ENCODE measurements at places on chromosomes 12 and 14.

GRCh38 chr14:64463195-64463594 lies 2.1 kb upstream of the AKAP5 start:
- DNase-seq, result no peak

- DNase-seq, result no peak
Measured at GRCh38 chr14:57869617-57870016, 3.7 kb upstream of the SLC35F4 start.

DNA sequence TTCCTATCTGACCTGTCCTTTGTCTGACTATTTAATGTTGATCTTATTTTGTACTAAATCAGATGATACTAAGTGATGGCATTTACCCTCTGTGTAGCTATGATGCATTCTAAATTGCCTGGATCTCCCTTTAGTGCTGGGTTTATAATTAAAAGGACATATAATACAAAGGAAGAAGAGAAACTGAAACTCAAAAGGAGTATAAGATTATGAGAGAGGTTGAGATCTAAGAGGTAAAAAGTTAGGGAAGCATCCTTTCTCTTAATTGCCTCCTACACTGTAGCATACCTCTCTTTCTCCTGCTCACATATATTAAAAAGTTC lies 86.9 kb upstream of the MON2 start:
- DNase-seq, result no peak

- no peak for DNase-seq
Measured at GRCh38 chr12:457676-458075, 2.1 kb upstream of the B4GALNT3 start.

- no peak for DNase-seq
Measured at GRCh38 chr12:81441629-81442028, 317.5 kb downstream of the PPFIA2 start.

DNA sequence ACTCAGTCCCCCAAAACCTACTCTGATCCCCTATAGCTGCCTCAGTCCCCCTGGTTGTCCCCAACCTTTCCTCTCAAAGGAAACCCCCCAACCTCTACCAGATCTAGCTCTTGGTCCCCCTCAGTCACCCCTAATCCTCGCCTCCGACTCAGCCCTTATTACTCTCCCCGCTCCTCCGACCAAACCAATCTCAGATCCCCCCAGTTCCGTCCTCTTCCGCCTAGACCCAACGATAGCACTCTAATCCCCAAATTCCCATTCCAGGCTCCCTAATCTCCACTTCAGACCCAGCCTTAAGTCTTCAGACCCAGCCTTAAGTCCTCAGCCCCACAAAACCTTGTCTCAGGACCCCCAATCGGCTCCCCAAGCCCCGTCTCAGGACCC lies 612 bp downstream of the VPS37B start:
- no peak for DNase-seq

GRCh38 chr12:124306686-124307555 lies 12.0 kb downstream of the RFLNA start:
- no peak for DNase-seq

DNA sequence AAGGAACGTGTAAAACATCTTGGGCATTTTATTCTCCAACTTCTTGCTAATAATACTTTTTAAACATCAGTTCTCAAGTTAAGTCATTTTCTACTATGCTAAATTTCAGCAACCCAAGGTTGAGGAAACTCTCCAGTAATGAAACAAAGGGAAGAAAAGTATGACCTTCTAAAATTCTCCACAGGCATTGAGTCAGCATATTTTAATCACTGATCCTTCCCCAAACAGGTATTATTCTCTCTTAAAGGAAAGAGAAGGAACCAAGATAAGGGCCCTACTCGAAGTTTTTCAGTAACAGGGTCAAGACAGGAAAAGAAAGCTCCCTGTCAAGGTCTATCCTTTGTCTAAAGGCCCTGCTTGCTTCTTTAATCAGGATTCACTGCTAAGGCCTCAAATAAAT lies 3.0 kb downstream of the KICS2 start:
- no peak for DNase-seq

- no peak for DNase-seq
Measured at GRCh38 chr12:89636052-89636775, 72.4 kb downstream of the ATP2B1 start.

GRCh38 chr14:85529803-85530574 lies at the start of gene FLRT2:
Gene FLRT2, plus strand, starts transcription at chr14:85530144. Its CDS starts 91,371 bp downstream, at chr14:85621515.
- peak; percentile 30 for DNase-seq

- peak; percentile 6 for DNase-seq
Measured at GRCh38 chr12:85781766-85782165, 54.4 kb downstream of the RASSF9 start.

- DNase-seq, result no peak
Measured at GRCh38 chr12:68367903-68368302, 35.7 kb upstream of the MDM1 start.

GRCh38 chr12:108399514-108399913 lies 60.4 kb upstream of the CMKLR1 start:
- DNase-seq, result no peak

GRCh38 chr12:53224897-53225634 lies 6.9 kb downstream of the RARG start:
- no peak for DNase-seq

DNA sequence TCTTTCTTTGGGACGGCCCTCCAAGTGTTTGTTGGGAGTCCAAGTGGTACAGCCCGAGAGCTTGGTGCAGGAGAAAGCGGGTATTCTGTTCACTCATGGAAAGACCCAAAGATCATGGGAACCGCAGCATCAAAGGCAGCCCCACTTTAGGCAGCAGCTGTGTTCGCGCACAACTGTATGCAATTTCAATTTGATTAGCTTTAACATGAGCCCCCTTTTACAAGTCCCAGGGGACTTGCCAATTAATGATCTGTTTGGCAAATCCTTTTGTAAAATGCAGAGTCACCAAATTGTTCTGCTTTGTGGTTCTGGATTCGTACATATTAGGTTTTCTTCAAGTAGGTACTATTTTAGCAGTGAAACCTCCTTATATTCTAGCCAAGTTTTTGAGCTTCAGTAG lies 217.7 kb downstream of the AACS start:
- no peak for DNase-seq

GRCh38 chr12:49903351-49903699 lies 375 bp downstream of the FAIM2 start:
- DNase-seq, result no peak

GRCh38 chr14:92277031-92277430 lies 45.9 kb upstream of the SLC24A4 start:
- no peak for DNase-seq

DNA sequence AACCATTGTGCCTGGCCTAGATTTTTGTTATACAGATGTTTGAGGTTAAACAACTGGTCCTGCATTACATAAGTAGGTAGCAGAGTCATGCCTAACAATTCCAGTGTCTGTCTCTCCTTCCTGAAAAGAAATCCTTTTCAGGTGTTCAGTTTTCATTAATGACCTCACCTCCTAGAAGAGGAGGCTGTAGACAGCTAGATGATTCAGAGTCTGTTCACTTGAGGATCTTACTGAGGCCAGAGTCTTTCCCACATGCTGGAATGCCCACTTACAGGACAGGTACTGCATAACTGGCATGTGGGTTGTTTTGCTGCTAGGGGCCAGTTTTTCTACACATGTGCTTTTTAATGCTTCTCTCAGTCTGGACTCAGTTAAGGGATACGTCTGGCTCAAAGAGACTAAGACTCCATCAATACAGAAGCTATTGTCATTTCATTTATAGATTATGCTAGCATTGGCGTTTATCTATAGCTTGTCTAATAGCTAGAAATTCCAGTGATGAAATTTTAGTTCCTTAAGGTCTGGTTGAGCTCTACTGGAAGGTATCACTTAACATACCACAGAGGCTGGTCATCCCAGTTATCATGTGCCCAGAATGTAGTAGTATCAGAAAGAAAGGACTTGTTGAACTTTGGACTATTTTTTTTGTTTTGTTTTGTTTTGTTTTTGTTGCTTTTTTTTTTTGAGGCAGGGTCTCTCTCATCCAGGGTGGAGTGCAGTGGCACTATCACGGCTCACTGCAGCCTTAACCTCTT lies 206.4 kb downstream of the ERC1 start:
- no peak for DNase-seq

DNA sequence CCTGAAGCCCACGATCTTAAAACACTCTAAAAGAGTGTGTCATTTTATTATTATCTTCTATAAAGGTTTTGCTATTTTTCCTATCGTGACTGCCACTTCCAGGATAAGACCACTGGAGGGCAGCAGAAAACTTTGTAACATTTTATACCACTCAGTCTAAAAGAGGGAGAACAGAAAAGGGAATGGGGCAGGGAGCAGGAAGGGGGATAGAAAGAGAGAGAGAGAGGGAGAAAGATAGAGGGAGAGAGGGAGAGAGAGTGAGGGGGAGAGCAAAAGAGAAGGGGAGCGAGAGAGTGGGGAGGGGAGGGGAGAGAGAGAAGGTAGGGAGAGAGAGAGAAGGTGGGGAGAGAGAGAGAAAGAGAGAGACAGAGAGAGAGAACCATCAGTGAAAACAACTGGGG lies 2.0 kb upstream of the ART4 start:
- DNase-seq, result peak; percentile 48

- peak; percentile 9 for DNase-seq
Measured at GRCh38 chr14:99733540-99734405, 49.7 kb downstream of the CYP46A1 start.

GRCh38 chr12:54229624-54230212 lies 40.9 kb upstream of the SMUG1 start:
- no peak for DNase-seq

- peak; percentile 26 for DNase-seq
Measured at GRCh38 chr14:95901054-95901453, 24.4 kb downstream of the TUNAR start.

DNA sequence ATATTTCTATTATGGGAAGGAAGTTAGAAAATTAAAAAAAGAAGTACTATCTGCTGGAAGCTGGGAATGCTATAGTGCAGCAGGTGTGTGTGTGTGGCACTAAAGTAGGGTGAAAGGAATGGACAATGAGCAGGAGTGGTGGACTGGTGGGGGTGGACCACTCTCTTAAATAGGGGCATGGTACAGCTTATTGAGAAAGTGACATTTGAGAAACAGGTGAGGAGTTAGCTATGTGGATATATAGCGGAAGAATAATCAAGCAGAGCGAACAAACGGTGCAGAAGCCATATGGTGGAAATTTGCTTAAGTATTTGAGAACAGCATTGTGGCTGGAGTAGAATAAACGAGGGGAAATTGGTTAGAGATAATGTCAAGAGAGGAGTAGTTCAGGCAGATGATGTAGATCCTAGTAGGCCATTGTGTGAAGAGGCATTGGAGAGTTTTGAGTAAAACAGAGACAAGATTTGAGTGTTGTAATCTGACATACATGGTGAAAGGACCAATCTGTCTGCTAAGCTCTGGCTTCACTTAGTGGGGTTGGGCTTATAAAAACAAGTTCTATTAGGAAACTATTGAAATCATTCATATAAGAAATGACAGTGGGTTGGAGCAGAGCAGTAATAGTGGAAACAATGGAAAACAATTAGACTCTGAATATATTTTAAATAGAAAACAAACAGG lies 149.2 kb upstream of the SYT10 start:
- no peak for DNase-seq

- no peak for DNase-seq
Measured at GRCh38 chr12:65643595-65644386, 180.5 kb upstream of the HMGA2 start.

- no peak for DNase-seq
Measured at GRCh38 chr12:92582893-92583292, 119.9 kb upstream of the PLEKHG7 start.

GRCh38 chr12:122137681-122138080 lies 36.3 kb downstream of the IL31 start:
- peak; percentile 55 for DNase-seq

GRCh38 chr14:22986508-22987054 lies 4.2 kb upstream of the AJUBA start:
- DNase-seq, result peak; percentile 85

GRCh38 chr12:45219621-45220020 lies 3.7 kb downstream of the ANO6 start:
- no peak for DNase-seq

DNA sequence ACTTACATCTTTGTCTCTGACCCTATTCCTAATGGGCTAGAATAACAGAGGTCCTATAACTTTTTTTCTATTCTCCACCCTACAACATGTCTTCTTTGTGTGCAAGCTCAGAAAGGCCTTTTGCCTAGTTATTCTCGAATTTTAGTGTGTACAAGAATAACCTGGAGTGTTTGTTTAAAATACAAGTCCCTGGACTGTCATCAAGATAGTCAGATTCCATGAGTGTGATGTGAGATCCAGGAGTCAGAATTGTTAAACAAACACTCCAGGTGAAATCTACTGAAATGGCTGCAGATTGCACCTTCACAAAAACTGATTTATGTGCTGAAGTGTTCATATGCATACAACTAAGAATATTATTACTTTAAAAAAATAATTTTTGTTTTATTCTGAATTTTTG lies 114.4 kb upstream of the DIO2 start:
- DNase-seq, result no peak

DNA sequence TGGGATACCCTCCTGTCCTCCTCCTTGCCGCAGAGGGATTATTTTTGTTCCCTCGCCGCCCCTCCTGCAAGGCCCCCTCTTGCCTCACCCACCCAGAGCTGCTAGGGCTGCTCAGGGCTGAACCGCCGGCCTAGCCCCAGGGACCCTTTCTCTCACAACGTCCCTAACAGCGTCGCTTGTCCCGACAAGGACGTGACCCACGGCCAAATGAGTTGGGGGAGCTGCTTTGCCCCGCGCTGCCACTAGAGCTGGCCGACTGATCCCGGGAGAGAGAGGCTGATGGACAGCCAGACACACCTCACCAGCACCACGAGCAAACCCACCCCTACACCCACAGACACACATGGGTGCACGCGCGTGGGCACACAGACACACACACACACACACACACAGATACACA lies 154.6 kb upstream of the ALG10B start:
- no peak for DNase-seq

DNA sequence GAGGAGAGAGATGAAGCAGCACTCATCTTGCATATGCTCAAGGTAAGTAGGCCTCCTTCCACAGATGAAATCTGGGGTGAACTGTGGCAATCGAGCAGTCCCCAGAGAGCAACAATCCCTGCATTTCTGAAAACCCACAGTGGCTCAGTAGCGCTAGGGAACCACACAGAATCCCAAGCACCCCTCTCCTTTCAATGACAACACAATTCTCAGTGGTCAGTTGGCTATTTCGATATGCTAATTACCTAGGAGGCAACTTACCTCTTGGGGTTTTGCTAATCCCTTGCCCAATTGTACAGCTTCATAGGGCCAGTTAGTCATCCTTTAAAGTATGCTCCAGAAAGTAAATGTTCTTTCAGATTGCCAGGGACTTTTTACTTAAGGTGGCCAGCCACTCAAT lies 1035.7 kb downstream of the BCL11B start:
- no peak for DNase-seq

DNA sequence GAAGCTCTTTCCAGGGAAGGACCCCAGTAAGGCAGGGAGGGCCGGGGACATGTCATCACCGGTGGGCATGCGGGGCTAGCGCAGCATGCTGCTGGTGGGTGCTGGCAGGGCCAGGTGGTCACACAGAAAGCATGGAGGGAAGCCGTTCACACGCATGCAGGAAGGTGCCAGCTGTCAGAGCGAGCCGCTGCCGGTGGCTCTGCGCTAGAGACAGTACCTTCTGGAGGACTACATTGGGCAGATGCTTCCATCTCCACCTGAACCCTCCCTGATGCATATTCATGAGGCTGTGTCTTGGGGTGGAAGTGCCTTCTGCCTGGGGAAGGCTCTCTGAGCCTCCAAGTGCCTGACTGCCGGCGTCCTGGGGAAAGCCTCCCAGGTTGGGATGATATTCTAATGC lies 203.8 kb downstream of the CALM1 start:
- no peak for DNase-seq

- no peak for DNase-seq
Measured at GRCh38 chr12:121240484-121241101, 30.7 kb downstream of the P2RX4 start.

All from WERI-Rb-1 (cell line).